CD4-positive, alpha-beta T cell treated with Interferon gamma for 1 hour (primary cell): ENCODE measurements at places on chromosomes 7 and 10.

DNA sequence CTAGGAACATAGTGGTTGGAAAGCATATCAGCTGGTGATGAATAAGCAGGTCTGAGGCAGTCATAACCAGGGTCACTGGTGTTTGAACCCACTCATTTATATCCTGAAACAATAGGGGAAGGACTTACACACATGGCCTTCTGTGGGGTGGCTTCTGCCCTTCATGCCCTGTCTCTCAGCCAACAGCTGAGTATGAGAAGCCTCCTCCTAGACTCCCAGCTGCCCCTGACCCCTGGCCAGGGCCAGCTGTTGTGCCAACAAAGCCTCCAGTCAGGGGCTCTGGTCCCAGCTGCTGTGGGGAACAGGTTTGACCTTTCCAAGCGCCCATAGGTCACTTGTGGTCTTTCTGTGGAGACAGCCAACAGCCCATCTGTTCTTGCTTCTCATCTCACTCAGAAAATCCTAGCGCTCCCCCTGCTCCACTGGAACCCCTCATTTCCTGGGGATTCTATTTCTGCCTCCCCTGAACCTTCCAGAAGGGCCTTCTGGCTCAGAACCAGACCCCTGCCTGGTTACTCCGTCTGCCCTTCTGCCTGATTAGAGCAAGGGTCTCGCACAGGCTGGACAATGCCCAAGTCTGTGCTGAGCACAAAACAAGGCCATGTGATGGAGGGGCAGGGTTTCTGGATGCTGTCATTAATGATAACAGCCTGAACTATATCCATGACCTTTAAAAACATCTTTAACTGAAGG lies 9.7 kb upstream of the PURB start:
- DNase-seq = no peak

GRCh38 chr10:89080660-89081059 lies 90.1 kb downstream of the FAS start:
- no peak for DNase-seq

DNA sequence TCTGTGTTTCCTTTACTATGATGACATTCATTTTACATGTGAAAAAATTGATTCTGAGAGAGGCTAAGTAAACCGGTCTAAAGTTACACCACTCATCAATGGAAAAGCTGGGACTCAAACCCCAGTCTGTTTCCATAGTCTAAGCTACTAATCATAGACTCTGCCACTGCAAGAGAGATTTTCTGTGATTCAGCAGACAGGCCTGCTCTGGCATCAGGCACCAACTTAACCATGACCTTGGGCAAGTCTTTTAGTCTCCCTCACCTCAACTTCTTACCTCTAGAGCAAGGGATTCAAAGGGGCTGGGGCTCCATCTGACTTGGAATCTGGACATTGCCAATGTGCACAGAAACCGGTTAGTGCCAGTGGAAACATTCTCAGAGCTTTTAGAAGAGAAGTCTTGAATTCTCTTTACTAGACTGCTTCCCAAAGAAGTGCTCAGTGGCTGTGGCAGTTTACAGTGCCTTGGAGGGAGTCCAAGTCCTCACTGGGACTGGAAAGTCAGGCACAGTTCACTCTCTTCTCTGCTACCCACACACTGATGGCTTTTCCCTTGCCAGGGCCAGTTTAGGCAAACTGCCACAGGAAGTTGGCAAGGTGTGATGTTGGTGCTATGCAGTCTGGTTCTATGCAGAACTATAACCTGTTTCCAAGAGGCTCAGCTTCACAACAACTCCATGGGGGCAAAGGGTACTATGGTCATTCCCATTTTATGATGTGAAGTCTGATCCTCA lies 4.5 kb upstream of the BLNK start:
- DNase-seq = no peak

- DNase-seq = no peak
These were observed 134.5 kb downstream of the C10orf105 start for GRCh38 chr10:71584902-71585563.

- no peak for DNase-seq
These were observed 251.8 kb upstream of the MKI67 start for GRCh38 chr10:128377988-128378387.

DNA sequence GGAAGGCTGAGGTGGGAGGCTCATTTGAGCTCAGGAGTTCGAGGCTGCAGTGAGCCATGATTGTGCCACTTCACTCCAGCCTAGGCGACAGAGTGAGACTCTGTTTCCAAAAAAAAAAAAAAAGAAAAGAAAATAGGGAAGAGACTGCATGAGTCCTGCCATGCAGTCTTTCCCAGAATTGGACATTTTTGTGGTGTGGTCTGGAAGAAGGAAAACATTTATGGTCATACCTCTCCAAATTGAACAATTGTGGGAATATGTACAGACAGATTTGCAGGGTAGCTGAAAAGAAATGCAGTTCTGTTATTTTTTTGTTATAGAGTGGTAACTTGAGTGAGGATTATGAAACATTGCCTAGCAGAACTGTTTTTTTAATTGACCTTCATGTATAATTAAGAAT lies 198.1 kb downstream of the AUTS2 start:
- no peak for DNase-seq
